D341Med (cell line): ENCODE measurements at places on chromosomes 4 and X.

- DNase-seq = no peak
These were observed 27.9 kb downstream of the IQSEC2 start for GRCh38 chrX:53253293-53254020.

DNA sequence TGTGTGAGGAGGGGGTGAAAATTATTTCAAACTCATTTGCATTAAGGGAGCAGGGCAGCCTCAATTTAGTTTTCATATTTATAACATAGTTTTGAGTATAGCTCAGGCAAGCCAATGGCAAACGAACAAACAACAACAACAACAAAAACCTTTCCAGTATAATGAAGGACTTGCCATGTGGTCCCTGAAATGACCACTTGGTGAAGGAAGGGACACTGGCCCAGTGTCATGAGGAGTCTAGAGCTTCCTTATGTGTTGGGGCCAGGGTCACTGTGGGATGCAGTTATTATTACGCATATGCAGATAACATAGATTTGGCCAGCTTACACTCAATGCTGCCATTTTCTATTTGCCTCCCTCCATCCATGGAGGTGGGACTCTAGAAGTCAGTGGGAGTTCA lies 23.3 kb downstream of the NKX3-2 start:
- DNase-seq = no peak

DNA sequence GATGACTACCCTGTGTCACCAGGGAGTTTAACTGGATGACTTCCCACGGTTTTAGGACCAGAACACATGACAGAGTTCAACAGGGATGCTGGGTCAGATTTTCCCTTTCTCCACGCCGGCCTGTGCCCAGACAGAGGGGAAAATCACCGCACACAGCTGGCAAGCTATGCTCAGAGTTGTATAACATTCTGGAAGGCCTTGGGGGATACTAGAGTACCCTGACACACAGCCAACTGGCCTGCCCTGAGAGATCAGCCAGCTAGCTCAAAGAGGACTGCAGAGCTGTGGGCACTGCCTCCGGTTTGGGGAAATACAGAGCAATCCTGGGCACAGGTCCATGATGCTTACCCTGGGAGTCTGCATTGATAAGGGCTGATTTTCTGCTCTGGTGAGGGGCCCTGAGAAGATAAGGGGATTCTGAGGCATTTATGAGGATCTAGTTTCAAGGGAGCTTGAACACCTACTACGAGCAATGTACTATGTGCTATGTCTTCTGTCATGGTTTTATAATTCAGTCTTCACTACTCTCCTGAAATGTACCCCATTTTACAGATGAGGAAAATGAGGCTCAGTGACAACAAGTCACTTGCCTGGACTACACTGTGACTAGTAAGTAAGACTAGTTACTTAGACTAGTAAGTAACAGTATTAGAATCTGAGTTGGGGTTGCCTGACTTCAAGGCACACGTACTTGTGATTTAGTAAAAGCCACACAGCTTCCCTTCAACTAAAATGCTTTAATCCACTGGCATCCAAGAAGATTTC lies 14.7 kb downstream of the C4orf54 start:
- DNase-seq = no peak

GRCh38 chrX:83934220-83934619 lies 73.3 kb downstream of the CYLC1 start:
- DNase-seq = no peak

GRCh38 chr4:21102667-21103066 lies 402.4 kb downstream of the PACRGL start:
- DNase-seq = no peak

GRCh38 chr4:101306225-101306624 lies 41.1 kb downstream of the PPP3CA start:
- no peak for DNase-seq

- no peak for DNase-seq
These were observed 123.6 kb downstream of the MSL3 start for GRCh38 chrX:11881485-11882170.

DNA sequence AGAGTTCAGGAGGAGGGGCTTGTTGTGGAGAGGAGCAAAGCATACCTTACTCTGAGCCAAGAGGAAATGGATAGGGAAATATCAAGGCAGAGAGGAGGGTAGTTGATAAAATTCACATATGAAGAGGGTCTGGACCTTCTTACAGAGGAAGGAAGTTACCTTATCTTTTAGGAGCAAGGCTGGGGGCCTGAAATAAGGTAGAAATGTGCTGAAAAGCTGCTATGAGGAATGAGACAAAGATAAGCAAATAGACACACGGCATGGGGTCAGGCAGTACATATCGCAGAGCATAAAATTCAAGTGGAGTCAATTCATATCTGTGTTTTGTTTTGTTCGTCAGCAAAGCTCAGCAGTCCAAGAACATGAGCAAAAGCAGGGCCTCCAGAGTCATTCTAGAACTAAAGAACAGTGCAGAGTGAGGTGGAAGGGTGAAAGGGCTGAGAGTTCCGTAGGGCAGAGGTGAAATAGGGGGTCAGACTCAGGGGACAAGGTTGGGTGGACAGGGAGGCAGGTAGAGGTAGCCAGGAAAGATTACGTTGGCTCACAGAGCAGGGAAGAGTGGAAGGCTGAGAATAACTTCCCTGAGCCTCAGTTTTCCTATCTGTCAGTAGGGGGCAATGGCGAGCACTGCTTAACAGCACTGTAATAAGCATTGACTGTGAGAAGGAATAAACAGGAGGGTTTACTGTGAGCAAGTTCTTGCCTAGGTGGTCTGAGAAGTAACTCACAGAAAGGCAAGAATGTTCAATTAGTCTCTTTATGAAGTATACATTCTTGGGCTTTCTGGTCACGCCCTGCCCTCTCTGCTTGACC lies 9.2 kb downstream of the VSIG4 start:
- no peak for DNase-seq

DNA sequence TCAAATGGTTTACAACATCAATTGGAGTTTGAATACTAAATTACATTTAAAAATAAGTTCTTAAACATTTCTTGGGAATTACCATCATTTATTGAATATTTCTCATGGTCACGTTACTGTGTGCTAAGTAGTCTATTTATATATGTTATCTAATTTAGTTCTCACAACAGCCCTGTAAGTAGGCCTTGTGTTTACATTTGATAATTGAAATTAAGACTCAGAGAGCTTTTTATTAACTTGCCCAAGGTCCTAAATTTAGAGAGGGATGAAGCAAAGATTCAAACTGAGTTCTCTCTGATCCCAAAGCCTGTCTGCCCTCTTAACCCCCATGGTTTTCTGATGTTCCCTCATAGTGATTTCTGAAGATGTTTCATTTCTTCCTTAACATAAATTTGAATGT lies 103.7 kb downstream of the CEP135 start:
- DNase-seq = no peak

- no peak for DNase-seq
These were observed 127.4 kb downstream of the VCX3A start for GRCh38 chrX:6407542-6407941.

- DNase-seq = peak; percentile 74
These were observed at the start of gene STS for GRCh38 chrX:7147413-7147977. STS (plus strand) TSS chrX:7147712; CDS start chrX:7253200, 105,488 bp downstream.

GRCh38 chr4:34723605-34724004 lies 1520.7 kb downstream of the ARAP2 start:
- no peak for DNase-seq

DNA sequence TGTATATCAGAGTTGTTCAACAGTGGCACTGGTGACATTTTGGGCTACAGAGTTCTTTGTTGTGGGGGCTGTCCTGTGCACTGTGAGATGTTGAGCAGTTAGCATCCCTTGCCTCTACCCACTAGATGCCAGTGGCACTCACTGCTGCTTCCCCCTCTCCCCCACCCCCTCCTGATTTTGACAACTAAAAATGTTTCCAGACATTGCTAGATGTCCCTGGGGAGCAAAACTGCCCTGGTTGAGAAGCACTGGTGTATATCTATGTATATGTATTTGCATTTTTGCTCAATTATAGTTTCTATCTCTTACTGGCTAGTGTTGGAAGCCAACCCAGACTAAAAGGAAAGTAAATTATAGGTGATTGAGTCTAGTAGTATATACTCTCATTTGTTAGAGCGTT lies 2.4 kb downstream of the TMEM131L start:
- DNase-seq = no peak

DNA sequence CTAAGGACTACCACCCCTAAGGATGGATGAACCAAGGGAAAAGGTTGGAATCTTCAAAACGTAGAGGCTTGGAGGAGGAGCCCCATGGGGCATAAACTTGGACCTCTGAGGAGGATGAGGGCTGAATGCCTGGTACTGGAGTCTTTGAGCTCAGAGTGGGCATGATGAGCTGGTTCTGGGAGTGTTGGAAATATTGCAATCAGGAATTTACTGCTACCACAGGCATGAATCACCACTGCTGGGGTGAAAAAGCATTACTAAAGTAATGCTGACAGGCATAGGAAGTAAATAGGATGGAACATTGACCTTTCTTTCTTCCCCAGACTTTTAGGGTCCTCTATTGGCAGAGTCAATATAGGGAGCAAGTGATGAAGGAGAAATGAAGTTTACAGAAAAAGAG lies 105.8 kb upstream of the RPS6KA3 start:
- DNase-seq = no peak

GRCh38 chrX:129497146-129497843 lies 26.0 kb downstream of the SMARCA1 start:
- DNase-seq = no peak

GRCh38 chr4:15547392-15547791 lies 77.7 kb downstream of the CC2D2A start:
- no peak for DNase-seq

GRCh38 chr4:18020145-18020670 lies 1.3 kb downstream of the LCORL start:
- DNase-seq = peak; percentile 40

- no peak for DNase-seq
These were observed 361.3 kb downstream of the OPHN1 start for GRCh38 chrX:68072041-68072440.

- DNase-seq = no peak
These were observed 15.8 kb downstream of the HTRA3 start for GRCh38 chr4:8285143-8285975.

GRCh38 chr4:26451597-26451996 lies 38.7 kb downstream of the CCKAR start:
- DNase-seq = no peak

DNA sequence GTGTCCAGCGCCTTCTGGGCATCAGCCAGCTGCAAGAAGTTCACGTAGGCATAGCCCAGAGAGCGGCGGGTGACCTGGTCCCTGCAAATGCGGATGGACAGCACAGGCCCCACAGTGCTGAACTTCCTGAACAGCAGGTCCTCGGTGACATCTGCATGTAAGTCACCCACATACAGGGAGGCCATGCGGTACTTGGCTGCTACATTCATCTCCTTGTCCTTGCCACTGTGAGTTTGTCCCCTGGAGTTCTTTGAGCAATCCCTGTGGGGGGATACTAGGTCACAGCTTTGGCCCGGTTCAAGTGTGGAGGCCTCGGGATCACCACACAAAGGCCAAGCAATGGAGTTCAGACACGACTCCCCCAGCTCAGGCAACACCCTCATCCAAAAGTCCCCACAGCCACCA lies 776 bp downstream of the PABPC4L start:
- DNase-seq = no peak

GRCh38 chr4:117533501-117533900 lies 448.1 kb upstream of the TRAM1L1 start:
- no peak for DNase-seq

GRCh38 chr4:128386761-128387599 lies 99.4 kb upstream of the PGRMC2 start:
- no peak for DNase-seq

DNA sequence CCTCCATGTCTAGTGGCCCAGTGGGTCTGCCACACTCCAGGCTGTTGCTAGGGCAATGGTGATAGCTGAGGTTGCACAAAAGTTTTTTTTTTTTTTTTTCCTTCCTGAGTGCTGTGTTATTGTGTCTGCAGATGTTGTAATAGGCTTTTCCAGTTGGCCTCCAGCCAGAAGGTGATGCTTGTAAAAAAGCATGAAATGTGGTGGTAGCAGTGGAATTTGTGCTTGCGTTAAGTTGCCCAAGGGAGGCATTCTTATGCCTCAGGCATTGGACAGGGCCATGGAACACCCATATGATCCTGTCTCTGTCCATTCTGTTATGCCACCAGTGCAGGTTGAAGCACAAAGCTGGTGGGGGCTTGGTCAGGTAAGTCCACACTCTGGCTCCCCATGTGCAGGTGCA lies 660.5 kb upstream of the SPANXN1 start:
- DNase-seq = no peak

DNA sequence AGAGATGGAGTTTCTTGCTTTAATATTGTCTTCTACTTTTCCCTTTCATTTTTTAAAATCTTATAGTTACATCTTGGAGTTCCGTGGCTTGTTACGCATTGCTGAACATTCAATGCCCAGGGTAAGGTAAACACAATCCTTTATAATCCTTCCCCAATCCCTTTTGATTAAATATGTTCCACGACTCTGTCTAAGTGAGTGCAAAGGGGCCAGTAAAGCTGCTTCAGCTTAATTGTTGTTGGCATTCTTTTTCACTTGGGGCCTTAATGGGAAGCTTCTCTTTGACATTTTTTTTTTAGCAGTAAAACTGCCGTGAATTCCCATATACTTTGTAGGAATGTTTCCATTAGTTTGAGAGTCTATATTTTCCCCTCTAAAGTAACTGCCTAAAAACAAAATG lies 1028.1 kb downstream of the C4orf33 start:
- DNase-seq = peak; percentile 45

- no peak for DNase-seq
These were observed 7.9 kb upstream of the NFKB1 start for GRCh38 chr4:102493257-102493656.

GRCh38 chr4:10384974-10385373 lies 72.3 kb downstream of the ZNF518B start:
- DNase-seq = no peak

GRCh38 chrX:76127341-76127740 lies 45.5 kb upstream of the PBDC1 start:
- DNase-seq = no peak

DNA sequence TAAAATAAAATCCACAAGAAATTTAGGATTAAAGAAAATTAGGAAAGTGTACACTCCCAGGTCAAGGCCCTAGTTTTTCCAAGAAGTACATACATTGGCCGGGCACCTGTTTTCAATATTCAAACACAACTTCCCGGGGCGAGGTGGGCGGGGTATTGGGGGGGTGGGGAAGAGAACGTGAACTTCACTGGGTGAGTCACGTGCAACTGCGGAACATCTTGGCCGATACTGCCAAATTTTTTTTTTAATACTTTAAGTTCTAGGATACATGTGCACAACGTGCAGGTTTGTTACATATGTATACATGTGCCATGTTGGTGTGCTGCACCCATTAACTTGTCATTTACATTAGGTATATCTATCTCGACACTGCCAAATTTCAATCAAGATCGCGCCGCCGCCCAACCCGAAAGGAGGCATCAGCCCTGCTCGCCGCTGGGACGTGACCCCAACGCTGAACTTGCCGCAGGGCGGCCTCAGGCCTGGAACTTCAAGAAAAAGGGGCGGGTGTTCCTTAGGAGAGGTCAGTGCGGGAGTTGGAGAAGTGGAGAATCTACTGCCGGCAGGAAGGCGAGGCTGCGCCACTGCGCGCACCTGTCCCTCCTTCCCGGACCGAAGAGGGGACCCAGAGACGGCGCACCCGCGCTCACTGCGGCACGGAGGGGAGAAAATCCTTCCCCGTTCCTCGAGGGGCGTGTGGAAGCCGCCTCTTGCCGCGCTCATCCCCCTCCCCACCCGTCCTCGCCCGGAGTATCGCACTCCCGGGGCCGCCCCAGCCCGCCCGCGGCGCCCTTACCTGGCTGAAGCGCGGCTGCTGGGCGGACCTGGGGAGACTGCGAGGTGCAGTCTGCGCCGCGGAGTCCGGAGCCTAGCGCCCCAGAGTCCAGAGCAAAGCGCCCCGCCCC lies at the start of gene TEC:
TEC (minus strand) TSS at position 883 of the 905 bp plus-strand sequence. CDS start 41,224 bp downstream, outside the sequence.
- no peak for DNase-seq
